ENCODE measurements at places on chromosomes 2 and 18.

DNA sequence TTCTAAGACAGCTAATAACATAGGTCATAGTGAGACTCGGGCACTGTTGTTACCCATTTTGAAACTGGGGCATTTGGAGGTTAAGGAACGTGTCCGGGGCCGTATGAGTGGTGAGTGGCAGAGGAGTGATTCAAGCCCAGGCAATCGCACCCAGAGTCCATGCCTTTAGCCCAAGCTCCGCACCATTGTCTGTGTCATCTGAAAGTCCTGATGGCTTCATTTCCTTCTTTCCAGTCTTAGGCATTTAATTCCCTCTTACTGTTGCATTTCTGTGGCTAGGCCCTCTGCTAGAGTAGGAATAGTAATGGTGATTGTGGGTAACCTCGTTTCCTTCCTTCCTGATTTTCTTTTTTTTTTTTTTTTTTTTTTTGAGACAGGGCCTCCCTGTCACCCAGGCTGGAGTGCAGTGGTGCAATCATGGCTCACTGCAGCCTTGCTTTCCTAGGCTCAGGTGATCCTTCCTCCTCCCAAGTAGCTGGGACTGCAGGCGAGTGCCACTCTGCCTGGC lies 49.8 kb upstream of the ASB1 start:
- DNase-seq = peak; percentile 62

- DNase-seq = peak; percentile 98
These were observed at the start of gene STK17B for GRCh38 chr2:196171248-196171871. STK17B (minus strand) TSS chr2:196171578; CDS start chr2:196163383, 8,195 bp downstream.

DNA sequence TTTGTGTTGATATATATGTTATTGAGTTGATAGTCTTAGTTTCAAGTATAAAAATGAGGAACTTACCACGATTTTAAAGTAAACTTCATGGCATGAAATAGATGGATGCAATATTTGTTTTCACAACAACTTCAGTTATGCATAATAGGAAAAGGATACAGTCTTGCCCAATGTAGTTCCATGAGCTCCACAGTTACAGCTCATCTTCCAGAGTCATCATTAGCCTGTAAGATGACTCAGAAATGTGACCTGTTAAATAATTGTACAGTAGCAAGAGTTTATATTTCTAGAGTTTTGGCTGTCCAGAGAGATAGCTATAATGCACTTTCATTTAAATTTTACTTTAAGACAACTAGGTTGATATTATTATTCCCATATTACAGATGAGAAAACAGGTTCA lies 80.9 kb upstream of the ARHGAP28 start:
- DNase-seq = no peak

DNA sequence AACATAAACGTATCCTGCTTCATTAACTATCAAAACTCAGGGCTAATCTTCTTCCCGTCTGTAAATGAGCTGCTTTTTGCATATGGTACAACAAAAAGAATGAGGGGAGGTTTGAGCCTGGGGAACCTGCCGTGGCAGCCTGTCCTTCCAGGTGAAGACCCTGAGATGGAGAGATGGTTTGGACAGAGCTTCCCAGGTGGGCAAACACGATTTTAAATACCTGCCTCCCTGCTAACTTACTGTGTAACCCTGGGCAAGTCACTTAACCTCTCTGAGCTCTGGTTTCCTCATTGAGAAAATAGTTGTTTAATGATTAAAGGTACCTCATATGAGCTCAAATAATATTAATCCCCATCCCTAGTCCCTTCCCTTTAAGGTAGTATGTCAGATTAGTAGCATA lies 9.0 kb downstream of the EMX1 start:
- no peak for DNase-seq

DNA sequence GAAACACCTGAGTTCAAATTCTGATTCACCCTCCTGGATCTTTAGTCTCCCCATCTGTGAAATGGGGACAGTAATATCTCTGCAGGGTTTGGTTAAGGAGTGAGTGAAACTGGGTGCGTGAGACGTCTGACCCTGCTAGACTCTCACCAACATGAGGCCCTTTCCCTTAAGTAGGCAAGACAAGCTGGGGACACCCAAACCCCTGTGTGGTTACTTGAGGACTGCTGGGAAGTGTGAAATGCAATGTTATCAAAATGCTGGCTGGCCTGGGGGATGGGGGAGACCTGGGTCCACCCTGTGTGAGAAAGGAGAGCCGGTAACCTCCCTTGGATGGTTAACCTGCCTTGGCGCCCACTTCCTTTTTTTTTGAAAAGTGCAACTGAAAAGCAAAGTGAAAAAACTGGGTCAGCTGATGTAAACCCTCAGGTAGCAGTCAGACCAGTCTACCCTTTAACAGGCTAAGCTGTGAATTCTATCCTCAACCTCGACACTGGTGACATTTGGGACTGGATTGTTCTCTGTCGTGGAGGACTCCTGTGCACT lies 82.3 kb downstream of the INPP5D start:
- no peak for DNase-seq

- no peak for DNase-seq
These were observed 1321.6 kb upstream of the ACVR2A start for GRCh38 chr2:146523196-146523595.

GRCh38 chr2:70958759-70959158 lies 19.7 kb upstream of the ANKRD53 start:
- DNase-seq = no peak

Measured in astrocyte of the hippocampus (primary cell).